Small intestine (tissue), 16 donors: ENCODE measurements at places on chromosomes 4 and X.
A peak's percentile ranks its signal among the peaks of the same experiment; 100 is the strongest.

DNA sequence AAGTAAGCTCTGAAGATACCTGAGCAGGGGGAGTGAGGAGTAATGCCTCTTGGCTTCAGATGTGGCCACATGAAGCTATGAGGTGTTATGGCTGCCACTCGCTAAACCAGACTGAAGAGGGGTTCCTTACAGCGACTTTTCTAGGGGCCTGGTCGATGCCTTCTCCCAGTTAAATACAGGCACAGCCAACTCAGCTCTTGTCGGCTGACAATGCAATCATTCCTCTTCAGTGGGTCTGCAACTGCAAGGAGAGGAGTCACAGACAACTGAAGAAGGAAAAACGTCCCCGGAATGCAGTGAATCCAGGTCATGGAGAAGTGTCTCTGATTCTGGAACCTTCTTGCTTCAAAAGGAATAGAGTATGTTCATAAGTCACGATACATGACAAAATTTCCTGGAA is 106.4 kb downstream of the RNF150 start:
- no peak for DNase-seq

DNA sequence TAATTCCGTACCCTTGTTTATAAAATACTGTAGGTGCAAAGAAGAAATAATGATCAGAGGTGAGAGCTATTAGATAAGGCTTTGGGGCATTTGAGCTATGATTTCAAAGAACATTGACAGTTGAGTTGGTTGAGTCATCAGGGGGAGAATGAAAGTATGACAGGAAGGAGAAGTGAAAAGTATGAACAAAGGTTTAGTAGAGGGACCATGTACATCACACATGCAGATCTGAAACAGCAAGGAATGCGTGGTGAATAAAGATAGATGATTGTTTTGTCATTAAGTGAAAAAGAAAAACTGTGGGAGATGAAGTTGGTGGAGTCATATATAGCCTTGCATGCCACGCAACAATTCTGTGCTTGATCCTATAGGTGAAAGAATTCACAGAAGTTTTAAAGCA is 163.1 kb downstream of the ARAP2 start:
- DNase-seq, result no peak

DNA sequence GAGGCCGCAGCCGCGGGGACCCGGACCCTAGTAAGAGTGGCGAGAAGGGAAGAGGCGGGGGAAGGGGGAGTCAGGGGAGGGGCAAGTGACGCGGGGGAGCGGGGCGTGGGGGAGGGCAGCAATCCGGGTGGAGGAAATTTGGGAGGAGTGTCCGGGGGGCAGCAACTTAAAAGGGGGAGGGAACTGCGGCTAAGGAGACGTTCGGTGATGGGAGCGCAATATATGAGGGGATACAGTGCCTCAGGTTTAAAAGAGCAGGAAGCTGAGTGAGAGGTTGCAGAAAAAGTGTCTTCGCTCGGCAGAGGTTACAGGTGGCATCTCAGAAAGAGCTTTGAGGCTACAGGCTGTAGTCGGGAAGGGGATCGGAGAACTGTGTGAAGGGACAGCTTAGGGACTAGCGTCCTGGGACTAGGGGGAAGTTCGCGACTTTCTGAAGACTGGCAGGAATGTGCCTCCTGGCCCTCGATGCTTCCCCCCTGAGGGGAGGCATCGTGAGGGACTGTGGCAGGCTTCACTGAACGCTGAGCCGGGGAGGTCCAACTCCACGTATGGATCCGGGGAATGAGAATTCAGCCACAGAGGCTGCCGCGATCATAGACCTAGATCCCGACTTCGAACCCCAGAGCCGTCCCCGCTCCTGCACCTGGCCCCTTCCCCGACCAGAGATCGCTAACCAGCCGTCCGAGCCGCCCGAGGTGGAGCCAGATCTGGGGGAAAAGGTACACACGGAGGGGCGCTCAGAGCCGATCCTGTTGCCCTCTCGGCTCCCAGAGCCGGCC is 519 bp downstream of the FOXO4 start:
- peak; percentile 20 for DNase-seq

GRCh38 chrX:77427611-77428010 is 19.6 kb upstream of the FGF16 start:
- DNase-seq, result no peak

GRCh38 chr4:25563071-25563564 is 92.5 kb upstream of the SLC34A2 start:
- no peak for DNase-seq

DNA sequence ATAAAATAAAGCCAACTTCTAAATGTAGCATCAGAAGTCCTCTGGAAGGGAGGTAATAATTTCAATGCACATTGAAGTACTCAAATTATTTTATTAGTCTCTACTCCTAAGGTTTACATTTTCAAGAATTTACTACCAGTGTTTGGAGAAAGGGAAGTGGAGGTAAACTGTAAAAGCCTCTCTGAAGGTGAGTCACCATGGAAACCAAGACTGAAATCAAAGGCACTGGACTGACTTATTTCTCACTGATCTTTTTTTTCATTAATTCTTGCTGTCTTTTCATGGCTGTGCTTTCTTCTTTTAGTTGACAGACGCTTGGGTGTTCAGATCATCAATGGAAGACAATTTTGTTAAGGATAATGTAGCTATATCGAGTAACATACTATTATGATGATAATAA is 9.7 kb downstream of the SLC39A8 start:
- no peak for DNase-seq

DNA sequence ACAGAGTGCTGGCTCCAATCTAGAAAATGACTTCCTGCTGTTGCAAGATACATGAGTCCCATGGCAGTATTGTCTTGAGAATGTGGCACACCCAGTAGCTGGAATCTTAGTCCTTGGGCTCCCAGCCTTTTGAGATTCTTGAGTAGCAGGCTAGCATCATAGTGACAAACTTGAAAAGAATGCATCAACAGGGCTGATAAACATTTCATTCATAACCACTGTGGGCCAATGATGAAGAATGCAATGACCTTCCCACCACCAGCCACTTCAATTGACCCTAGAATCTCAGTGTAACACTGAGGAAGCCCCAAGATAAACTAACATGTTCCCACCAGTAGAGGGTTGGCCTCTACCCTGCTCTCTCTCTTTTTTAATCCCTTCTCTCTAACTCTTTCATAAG is 329.3 kb downstream of the GBA3 start:
- no peak for DNase-seq

- DNase-seq, result peak; percentile 54
These were observed 251.4 kb upstream of the DDX53 start for GRCh38 chrX:22748093-22748999.

GRCh38 chr4:89724716-89725115 is 112.2 kb downstream of the SNCA start:
- no peak for DNase-seq

DNA sequence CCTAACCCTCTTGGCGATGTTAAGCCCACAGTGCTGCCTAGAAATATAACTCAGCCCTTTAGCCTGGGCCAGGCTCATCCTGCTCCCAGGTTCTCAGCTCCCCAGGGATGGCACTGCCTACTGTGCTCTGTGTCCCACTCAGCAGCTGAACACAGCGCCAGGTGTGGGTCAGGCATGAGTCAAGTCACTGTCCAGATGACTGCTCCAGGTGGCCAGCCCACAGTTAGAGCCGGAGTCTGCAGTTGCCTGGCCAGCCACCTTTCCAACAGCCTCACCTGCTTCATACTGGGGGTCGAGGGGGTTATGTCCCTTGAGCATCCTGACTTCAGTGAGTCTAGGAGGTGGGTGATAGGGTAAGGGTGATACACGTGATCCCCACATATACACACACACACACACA is 48.4 kb downstream of the TBC1D14 start:
- no peak for DNase-seq

GRCh38 chr4:40848251-40848650 is 98.5 kb downstream of the NSUN7 start:
- DNase-seq, result no peak

DNA sequence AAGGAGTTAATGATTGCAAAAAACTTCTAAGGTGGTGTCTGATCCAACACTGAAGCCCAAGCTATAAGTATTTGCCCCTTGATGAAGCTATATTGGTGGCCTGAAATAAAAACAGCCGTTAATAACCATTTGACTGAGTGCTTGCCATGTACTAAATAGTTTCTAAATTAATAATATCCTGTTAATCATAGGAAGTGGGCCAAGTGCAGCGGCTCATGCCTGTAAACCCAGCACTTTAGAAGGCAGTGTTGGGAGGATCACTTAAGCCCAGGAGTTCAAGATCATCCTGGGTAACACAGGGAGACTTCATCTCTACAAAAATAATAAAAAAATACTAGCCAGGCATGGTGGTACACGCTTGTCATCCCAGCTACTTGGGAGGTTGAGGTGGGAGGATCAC is 8.3 kb downstream of the NDP start:
- no peak for DNase-seq

DNA sequence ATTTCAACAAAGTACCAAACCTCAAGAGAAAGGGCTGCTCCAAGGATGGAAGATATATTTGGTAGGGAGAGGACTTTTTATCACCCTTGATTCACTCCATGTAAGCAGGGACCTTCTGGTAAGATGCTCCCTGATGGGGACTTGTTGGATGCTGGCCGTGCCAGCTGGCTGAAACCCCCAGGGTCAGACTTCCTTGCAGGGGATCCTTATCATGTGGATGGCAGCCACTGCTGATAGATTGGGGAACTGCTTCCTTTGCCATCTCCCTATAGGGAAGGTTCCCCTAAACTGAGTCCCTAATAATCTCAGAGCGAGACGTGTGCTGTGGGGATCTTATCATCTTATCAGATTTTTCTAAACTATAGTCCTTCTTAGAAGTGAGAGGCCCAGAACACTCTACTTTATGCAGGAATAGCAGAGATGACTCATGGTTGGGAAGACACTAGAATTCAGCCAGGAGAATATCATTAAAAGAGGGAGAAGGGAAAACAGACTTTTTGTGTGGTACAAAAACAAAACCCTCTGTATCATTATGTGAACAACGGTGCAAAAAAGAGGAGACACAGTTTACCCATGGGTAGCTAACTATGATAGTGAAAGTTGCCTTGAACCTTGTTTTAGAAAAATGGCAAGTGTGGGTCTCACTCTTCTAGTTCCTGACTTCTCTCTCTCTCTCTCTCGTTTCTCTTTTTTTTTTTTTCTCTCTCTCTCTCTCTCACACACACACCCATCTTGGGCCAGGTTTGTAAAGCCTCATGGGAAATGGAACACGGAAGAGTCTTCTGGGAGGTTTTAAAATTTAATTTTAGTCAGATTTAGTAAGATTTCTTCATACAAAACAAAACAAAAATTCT is 16.1 kb downstream of the RHOH start:
- DNase-seq, result no peak

DNA sequence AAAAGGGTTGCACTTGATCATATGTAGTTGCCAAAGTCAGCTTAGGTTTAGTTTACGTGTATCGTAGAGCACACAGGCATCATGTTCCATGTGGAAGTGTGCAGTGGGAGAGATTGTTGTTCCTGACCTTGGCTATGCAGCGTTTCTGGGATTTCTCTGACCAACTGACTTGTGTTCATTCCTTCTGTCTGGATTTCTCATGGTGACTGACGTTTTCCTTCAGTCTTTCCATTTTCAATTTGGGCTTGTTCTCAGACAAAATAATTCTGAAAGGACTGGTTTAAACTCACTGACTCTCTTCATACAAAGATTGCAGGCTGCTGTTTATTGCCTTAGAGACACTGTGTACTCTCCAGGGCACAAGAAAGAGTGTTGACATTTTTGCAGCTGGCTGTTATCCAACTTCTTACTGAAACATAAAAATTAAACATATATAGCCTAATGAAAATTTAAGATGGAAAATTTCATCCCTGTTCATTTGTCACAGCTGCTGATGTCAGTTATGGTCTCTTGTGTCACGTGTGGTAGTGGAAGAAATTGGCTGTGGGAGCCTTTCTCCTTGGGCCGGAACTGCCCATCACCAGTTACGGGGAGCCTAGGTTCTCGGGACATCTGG is 95.4 kb downstream of the TNIP2 start:
- DNase-seq, result peak; percentile 10
